ENCODE measurements at places on chromosomes 1 and 21.

GRCh38 chr1:29410476-29410875 lies 174.2 kb downstream of the PTPRU start:
- no peak for DNase-seq

- peak; percentile 49 for DNase-seq
These were observed 59.2 kb downstream of the ABCA4 start for GRCh38 chr1:94061513-94062443.

GRCh38 chr1:232170909-232171308 lies 459.0 kb downstream of the SIPA1L2 start:
- no peak for DNase-seq

- no peak for DNase-seq
These were observed 74.0 kb upstream of the GALNT2 start for GRCh38 chr1:229993060-229993459.

DNA sequence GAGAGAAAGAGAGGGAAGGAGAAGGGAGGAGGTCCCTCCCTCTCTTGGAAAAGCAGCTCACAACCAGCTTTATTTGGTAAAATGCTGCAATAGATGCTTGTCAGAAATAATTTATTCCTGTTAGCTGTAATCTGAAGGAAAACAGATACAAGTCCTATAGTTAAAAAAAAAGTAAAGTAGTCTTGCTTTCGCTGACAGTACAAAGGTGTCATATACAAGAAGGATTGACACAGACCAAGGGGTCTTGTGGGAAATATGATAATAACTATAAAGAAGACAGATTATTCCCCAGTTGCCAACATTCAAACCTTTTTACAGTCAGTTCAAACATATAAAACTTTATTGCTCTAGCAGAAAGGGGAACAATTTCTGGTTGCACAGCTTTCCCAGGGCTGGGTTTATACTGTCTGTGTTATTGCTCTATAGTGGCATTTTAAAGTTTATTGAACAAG lies 145.0 kb downstream of the PBX1 start:
- no peak for DNase-seq

GRCh38 chr1:59569198-59569597 lies 245.6 kb upstream of the HOOK1 start:
- DNase-seq, result no peak

- DNase-seq, result no peak
These were observed 4.1 kb downstream of the UQCRHL start for GRCh38 chr1:15803380-15803779.

DNA sequence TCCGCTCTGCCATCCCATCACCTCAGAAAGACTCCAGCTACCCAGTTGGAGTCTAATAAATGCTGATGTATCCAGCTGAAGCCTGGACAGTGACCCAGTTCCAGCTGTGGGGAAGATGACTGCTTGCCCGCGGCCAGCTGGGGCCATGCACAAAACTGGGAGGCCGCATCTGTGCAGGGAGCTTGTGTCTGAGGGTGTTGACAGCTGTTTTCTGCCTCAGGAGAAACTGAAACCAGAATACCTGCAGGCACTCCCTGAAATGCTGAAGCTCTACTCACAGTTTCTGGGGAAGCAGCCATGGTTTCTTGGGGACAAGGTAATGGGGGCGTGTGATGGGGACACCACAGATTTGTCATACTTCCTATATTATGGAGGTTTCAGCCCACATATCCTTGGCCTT lies 3.2 kb downstream of the GSTM2 start:
- no peak for DNase-seq

GRCh38 chr1:78177708-78178270 lies 132.0 kb downstream of the GIPC2 start:
- DNase-seq, result no peak

DNA sequence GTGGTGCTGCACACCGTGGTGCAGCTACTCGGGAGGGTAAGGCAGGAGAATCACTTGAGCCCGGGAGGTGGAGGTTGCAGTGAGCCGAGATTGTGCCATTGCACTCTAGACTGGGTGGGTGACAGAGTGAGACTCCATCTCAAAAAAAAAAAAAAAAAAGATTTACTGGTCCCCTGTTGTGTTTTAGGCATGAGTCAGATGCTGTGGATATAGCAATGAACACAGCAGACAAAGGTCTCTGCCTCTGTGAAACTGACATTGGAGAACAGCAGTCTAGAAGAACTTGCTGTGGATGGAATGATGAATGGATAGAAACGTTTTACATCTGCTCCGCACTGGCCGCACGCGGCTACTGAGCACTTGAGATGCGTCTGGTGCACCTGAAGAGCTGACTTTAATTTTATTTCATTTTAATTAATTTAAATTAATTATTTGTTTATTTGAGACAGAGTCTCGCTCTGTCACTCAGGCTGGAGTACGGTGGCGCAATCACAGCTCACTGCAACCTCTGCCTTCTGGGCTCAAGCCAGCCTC lies 24.5 kb upstream of the EPHA2 start:
- no peak for DNase-seq

DNA sequence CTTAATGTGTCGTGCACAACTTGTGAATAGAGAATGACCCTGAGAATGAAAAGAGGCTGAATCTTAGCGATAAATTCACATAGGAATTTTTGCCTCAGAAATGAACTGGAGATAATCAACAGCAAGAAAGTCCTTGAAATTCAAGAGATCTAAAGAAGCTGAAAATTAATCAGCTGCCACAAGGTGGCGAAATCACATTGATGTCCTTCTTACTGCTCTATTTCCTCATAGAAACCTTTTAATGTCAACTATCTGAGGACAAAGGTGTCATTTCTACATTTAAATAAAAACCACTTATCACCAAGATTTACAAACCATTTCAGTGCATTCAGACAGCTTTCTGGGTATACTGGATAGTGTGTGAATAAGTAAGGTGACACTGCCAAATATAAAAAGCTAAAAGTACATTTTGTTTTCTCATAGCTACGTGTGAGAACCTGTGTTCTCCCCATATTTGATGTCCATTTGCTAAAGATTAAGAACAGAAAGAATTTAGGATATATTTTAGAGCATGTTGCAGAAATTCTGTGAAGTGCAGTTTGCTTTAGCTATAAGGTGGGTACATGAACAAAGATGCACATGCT lies 485.3 kb upstream of the PTBP2 start:
- DNase-seq, result no peak

GRCh38 chr1:37308031-37308960 lies 166.1 kb upstream of the ZC3H12A start:
- DNase-seq, result no peak

DNA sequence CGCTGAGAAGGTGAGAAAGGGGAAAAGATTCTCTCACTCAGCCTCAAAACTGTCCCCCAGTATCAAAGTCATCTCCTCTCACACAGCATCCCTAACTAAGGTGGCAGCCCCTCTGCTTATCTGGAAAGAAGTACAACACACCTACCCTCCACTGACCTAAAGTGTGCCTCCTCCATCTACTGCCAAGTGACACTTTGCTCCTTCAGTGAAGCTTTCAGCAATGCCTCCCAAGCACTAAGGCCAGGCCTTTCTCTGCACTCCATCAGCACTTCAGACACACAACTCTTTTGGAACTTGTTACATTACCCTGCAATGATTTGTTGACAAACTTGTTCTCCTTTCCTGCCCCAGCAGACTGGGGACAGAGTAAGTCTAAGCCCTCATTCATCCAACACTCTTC lies 1.4 kb downstream of the SH3BP5L start:
- no peak for DNase-seq

DNA sequence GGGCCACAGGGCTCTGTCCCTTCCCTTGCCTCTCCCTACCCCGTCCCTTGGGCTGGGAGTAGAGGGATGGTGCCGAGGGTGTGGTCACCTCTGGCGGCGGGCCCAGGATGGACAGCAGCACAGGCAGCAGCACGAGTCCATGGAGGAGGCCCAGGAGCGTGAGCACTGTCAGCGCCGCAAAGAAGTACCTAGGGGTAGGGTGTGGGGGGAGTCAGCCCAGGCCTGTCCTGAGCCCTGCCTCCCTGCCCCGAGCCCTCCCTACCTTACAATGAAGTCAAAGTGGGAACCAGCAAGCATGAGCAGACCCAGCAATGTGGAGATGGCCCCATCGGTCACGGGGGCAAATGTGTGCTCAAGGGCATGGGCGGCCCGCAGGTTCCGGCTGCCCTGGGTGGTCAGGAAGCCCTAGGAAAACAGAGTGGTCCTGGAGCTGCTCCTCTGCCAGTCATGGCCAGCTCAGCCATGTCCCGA lies 14.7 kb downstream of the BTBD19 start:
- no peak for DNase-seq

DNA sequence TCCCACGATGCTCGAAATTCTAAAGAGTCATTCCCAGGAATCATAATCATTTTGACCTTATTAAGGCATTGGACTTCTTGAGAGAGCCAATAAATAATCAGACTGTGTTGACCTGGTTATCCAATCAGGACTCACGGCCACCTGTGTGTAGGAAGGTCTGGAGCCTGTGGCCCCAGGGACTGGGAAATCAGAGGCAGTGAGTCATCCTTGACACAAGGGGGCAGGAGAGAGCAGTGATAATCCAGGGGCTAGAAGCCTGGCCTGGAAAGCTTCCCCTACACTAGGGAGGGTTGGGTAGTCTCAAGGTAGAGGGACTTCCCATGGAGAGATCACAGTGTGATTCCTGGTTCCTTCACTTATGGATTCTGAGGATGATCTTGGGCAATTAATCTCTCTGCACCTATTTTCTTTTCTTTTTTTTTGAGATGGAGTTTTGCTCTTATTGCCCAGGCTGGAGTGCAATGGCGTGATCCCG lies 4.7 kb downstream of the MR1 start:
- DNase-seq, result no peak

GRCh38 chr1:205693421-205693991 lies 13.2 kb upstream of the SLC45A3 start:
- no peak for DNase-seq

DNA sequence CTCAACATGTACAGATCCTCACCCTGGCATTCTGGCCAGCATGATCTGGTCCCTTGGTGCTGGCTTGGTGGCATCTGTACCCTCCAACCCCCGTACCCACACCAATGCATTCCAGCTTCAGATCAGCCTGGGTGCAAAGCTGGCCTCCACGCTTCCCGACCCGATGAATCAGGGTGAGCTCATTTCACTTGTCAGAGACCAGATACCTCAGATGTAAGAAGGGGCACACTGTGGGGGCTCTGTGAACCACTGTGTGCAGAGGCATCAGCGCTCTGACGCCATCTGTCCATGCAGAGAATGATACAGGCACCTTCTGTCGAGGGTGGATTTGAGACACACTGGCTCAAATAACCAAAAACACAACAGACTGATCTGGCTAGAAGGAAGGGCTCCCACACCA lies 76.6 kb downstream of the DMRTB1 start:
- no peak for DNase-seq

GRCh38 chr1:154808261-154808908 lies 61.7 kb downstream of the KCNN3 start:
- DNase-seq, result no peak

DNA sequence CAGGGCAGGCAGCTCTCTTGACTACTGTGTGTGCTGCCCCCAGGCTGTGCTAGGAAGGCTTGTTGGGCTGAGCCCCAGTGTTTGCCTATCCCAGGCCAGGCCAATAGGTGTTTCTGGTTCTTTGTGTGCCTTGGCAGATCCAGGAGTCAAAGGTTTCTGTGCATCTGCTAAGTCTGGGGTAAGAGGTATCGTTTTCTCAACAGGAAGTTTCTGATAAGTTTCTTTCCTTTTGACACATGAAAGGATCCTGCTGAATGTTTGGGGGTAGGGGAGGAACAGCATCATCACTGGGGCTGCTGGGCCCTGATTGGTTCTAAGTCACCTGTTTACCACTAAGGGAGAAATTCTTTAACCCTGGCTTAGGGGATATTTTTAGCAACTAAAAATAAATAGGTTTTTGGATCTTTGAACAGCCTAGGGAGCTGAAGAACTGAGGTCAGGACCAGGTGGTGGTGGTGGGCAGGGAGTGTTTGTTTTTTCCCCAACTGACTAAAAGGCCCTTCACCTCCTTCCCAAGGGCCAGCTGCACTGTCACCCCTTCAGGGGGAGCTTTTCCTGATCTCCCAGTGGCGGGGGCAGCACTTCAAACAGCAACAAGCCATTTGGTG lies 85.1 kb downstream of the KCNN3 start:
- DNase-seq, result no peak

- no peak for DNase-seq
These were observed 60.6 kb upstream of the ASPM start for GRCh38 chr1:197207081-197207480.

Measured in omental fat pad (tissue), 4 donors.